ENCODE measurements at places on chromosomes 12 and 14.
A peak's percentile ranks its signal among the peaks of the same experiment; 100 is the strongest.

DNA sequence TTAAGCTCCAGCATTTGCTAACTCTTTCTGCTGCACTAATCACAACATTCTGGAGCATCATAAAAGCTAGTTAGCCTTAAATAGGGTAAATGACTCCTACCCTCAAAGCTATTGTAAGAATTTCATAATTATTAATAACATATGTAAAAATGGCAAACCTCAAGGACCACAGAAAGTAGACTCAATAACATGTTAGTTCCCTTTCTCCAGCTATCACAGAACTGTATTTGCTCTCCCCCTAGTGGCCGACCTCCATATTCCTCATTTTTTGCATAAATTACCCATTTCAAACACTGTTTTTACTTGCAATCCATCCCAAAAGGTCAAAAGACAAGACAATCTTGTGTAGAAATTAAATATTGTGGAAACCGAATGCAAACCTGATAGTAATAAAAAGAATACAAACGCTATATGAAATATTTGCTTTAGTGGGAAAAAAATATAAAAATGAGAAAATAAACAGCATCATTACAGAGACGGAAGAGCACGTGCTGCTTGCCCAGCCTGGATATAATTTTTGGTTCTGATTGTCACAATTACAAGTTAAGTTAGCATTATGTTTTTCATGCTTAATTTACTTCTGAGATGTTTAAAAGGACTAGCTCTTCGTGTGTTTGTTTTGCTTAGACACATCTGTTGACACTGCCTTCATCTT lies 97.9 kb downstream of the RERGL start:
- peak; percentile 32 for DNase-seq

DNA sequence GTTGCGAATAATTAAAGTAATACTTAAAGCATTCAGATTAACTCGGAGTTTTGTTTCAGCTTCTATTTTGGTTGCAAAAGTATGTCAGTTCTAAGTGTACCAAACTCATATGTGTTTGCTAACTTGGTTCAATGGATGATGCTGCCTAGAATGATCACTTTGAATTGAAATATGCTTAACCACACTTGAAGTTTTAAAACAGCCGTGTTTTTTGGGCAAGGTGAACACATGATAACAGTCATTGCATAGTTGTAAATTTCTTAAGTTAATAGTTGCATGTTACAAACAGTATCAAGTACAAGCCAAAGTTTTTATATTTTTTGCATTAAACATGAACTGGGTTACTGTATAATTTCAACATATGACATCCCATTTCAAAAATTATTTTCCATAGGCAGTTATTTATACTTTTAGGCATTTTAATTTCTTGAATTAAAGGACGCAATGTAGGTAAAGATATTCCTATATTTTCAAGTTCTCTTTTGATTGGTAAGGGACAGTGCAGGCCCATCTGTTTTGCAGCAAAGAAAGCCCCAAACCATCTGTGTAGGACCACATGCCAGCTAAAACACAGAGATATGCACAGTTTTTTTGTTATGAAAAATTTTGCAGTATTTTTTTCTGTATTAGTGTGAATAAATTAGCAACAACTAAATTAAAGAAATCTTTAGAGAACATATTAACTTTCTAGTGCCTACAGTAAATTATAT lies 575.5 kb downstream of the PRKD1 start:
- DNase-seq, result no peak

- DNase-seq, result peak; percentile 76
Observed at GRCh38 chr12:124389138-124389724, 94.3 kb downstream of the RFLNA start.

GRCh38 chr14:80535171-80535570 lies 323.9 kb upstream of the DIO2 start:
- no peak for DNase-seq

- peak; percentile 61 for DNase-seq
Observed at GRCh38 chr14:39431416-39432178, 636 bp downstream of the FBXO33 start.

DNA sequence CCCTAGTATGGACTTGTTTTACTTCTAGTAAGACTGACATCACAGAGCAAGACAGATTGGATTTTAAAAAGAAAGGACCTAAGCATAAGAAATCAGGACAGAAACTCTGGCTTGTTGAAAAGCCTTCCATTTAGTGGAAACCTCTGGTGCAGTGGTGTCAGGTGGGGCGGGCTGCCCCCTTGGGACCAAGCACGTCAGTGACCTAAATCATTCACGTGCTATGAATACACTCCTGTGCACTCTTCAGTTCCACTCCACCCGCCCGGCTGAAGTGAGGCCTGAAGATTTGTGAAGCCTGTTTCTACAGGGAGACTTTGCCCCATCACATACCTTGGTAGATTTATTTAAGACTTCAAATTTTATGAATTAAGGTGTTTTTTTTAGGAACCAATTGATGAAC lies 58.2 kb upstream of the STRN3 start:
- DNase-seq, result no peak

GRCh38 chr14:102219316-102219715 lies 79.6 kb downstream of the WDR20 start:
- no peak for DNase-seq

GRCh38 chr12:94643606-94644005 lies 6.8 kb downstream of the TMCC3 start:
- DNase-seq, result no peak

DNA sequence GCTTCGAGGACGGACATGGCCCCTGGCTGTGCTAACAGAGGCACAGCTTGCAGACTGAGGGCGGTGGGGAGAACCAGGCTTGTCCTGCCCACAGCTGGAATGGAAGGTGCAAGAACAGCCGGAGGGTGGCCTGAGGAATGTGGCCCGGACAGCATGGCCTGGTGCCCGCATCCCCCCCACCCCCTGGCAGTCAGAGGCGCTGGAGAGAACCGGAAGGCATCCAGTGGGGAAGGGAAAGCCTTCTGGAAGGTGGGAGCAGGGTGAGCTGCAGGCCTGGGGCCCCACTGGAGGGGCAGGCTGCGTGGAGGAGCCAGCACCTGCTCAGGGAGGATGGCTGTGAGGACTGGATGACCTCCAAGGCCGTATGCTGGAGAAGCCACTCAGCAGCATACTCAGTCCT lies 8.1 kb upstream of the CYP46A1 start:
- no peak for DNase-seq

All from activated naive CD4-positive, alpha-beta T cell treated with anti-CD3 and anti-CD28 coated beads for 36 hours (primary cell).